ENCODE measurements at places on chromosomes 11 and 22.

GRCh38 chr11:122803306-122803705, 35.0 kb upstream of the CRTAM start:
- DNase-seq, result no peak

DNA sequence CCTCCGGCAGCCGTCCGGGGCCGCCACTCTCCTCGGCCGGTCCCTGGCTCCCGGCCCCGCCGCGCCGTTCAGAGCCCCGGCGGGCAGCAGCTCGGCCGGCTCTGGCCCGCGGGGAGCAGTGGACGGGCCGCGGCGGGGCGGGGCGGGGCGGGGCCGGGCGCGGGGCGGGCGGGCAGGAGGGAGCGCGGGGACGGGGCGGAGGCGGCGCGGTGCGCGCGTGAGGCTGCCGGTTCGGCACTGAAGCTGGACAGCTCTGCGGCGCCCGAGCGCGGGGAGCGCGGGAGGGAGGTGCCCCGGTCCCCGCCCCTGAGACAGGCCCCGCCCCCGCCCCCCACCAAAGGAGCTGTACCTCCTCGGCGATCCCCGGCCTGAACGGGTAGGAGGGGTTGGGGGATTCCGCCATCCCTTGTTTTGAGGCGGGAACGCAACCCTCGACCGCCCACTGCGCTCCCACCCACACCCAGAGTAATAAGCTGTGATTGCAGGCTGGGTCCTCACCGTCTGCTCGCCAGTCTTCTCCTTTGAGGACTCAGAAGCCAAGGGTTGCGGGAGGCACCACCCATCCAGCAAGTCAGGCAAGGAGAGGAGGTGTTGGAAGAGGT, at the start of gene DRD2:
Gene DRD2 (minus strand): TSS at position 239 of the 602 bp plus-strand sequence. CDS start 50,747 bp downstream, outside the sequence.
- DNase-seq, result no peak

- DNase-seq, result no peak
Measured at GRCh38 chr22:36816636-36817524, at the start of gene PVALB. TSS of gene PVALB (minus strand) at chr22:36817035. CDS start at chr22:36817005, 30 bp downstream.

DNA sequence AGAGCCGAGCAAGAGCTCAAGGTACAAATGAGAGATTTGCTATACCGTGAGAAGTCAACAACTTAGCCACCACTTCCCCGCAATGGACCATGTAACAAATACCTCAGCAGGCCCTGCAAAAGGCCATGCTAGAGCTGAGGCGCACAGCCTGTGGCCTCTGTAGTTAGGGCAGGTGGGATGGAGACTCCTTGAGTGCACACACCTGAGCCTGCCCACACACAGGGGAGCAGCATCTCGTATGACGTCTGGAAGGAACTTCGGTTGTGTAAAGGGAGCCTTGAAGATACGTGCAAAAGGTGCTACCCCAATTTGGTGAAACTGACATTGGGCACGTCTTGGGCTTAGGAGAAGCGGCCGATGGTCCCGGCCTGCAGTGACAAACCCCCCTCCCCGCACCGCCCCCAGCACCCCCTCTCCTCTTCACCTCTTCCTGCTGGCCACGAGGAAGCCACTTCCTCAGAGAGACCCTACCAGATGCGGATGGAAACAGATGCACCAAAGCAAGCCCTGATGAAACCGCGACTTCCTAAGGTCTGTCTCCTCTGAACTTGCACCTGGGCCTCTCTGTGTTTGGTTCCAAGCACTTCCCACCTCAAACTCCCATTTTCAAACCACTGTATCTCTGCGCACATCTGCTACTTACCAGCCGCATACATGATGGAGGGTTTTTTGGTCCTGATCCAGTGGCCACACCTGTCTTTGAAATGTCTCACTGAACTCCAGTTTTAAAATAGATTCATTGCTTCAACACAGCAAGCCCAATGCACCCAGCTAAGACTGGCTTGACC, 10.6 kb downstream of the CDPF1 start:
- DNase-seq, result no peak

GRCh38 chr22:49449377-49449776, 378.3 kb downstream of the BRD1 start:
- DNase-seq, result no peak

- DNase-seq, result no peak
Measured at GRCh38 chr22:37259540-37260029, 15.5 kb upstream of the RAC2 start.

DNA sequence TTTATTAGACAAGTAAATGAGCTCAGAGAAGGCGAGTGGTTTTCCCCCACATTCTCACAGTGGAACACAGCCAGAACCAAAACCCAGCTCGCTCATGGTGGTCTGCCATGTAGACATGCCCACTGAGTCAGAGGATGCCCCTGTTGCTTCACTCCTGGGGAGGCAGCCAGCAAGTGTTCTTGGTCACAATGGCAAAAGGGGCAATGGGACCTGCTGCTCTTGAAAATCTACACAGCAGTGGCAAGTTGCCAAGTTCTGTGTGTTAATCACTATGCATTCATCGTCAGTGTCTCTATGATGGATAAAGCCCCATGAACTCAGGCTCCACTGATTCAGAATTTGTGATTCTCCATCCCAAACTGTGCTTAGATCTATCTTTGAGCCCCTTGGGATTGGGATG, 64.7 kb upstream of the TBCEL start:
- no peak for DNase-seq

DNA sequence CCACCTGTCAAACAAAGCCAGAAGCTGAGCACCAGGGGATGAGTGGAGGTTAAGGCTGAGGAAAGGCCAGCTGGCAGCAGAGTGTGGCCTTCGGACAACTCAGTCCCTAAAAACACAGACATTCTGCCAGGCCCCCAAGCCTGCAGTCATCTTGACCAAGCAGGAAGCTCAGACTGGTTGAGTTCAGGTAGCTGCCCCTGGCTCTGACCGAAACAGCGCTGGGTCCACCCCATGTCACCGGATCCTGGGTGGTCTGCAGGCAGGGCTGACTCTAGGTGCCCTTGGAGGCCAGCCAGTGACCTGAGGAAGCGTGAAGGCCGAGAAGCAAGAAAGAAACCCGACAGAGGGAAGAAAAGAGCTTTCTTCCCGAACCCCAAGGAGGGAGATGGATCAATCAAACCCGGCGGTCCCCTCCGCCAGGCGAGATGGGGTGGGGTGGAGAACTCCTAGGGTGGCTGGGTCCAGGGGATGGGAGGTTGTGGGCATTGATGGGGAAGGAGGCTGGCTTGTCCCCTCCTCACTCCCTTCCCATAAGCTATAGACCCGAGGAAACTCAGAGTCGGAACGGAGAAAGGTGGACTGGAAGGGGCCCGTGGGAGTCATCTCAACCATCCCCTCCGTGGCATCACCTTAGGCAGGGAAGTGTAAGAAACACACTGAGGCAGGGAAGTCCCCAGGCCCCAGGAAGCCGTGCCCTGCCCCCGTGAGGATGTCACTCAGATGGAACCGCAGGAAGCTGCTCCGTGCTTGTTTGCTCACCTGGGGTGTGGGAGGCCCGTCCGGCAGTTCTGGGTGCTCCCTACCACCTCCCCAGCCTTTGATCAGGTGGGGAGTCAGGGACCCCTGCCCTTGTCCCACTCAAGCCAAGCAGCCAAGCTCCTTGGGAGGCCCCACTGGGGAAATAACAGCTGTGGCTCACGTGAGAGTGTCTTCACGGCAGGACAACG, 11.7 kb downstream of the CXCR5 start:
- no peak for DNase-seq

DNA sequence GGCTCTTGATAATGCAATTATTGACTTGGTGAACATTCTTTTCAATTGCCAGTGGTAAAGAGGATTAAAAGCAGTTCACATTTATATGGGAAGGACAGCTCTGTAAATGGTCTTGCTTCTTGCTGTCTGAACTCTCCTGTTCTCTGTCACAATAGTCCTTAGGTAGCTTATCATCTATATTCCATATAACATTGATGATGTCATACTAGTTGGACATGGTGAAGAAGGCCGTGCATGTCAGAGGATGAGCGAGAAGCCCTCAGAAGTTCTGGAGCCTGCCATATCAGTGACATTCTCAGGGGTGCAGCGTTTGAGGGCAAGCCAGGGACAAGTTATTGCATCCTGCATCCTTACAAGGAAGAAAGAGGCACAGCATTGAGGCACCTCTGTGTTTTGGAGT, 2.6 kb upstream of the CHKB start:
- no peak for DNase-seq

- no peak for DNase-seq
Measured at GRCh38 chr22:42964994-42965699, 49.8 kb downstream of the PACSIN2 start.

DNA sequence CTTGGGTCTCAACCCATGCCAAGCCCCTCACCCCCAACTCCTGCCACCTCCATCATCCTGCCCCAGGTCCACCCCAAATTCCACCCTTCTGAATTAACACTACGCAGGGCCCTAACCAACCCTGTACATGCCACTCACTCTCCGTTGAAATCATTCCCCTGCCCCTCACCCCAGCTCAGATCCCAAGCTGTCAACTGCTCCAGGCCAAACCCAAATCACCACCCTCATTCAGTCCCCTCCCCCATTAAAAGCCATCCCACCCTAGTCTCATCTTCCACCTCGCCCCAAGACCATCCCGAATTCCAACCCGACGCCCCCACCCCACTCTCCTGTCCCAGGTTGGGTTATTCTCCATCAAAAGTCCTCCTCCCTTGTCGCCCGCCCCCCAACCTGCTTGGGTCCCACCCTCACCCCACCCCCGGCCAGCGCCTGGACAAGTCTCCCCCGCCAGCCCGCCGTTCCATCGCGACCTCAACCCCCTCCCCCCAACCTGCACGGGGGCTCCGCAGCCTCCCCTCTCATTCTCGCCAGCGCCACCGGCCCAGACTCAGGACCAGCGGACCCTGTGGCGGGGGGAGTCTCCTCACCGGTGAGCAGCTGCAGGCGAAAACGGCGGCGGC, 466 bp downstream of the FAM168A start:
- DNase-seq, result no peak

- DNase-seq, result no peak
Measured at GRCh38 chr22:47151490-47151889, 389.0 kb downstream of the TBC1D22A start.

- no peak for DNase-seq
Measured at GRCh38 chr11:64801561-64802369, 1.2 kb downstream of the MAP4K2 start.

- no peak for DNase-seq
Measured at GRCh38 chr11:95318498-95318897, 87.5 kb upstream of the SESN3 start.

GRCh38 chr11:76759517-76759916, 23.6 kb upstream of the TSKU start:
- no peak for DNase-seq

DNA sequence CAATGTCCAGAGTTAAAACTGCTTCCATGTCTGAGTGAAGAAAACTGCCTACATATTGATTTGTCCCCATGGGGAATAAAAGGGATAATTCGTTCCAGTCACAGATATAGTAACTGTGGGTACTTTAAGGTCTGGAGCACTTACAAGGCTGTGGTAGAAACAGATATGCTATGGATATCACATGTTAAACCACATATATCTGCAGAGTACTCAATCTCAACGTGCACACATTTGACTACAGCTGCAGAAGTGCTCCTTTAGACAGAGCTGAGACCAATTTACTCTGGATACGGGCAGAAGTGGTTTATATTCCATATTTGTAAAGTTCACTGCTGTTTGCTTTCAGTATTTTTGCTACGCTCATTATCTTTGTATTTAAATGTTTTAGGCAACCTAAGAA, 9.7 kb upstream of the MS4A2 start:
- no peak for DNase-seq

GRCh38 chr11:393219-394033, 583 bp upstream of the PKP3 start:
- DNase-seq, result no peak

DNA sequence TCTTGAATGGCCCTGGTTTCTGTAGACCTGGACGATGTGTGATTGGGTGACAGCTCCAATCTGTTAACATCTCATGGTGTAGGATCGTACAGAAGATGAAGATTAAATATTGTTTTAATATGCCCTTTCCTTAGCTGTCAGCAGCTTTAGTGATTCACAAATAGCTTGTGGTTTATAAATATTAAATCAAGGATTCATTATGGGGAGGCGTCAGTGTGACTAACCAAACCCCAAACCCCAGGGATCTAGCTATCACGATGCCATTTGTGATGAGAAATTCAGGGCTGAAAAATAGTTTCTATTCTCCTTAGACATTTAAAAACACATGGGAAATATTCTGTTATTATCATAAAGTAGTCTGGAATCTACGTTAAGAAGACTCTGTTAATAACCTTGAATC, 73.4 kb downstream of the NCAM1 start:
- DNase-seq, result no peak

- DNase-seq, result no peak
Measured at GRCh38 chr22:46728470-46728869, 9.6 kb downstream of the CERK start.

DNA sequence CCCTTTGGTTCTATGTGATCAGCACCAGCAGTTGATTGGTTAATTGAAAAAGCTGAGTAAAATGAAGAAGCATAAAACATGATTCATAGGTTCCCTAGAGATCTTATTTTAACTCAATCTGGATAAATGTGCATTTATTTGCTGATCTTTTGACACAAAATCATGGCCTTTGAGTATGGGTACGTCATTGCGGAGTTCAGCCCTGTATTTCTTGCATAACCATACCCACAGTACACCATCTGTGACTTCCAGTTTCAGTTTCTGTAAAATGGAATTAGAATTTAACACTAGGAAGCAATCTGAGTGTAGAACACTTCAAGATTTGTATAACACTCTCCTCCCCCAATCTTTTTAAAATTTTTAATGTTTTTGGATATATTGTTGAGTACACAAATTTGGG, 358.2 kb downstream of the DDX10 start:
- DNase-seq, result no peak

DNA sequence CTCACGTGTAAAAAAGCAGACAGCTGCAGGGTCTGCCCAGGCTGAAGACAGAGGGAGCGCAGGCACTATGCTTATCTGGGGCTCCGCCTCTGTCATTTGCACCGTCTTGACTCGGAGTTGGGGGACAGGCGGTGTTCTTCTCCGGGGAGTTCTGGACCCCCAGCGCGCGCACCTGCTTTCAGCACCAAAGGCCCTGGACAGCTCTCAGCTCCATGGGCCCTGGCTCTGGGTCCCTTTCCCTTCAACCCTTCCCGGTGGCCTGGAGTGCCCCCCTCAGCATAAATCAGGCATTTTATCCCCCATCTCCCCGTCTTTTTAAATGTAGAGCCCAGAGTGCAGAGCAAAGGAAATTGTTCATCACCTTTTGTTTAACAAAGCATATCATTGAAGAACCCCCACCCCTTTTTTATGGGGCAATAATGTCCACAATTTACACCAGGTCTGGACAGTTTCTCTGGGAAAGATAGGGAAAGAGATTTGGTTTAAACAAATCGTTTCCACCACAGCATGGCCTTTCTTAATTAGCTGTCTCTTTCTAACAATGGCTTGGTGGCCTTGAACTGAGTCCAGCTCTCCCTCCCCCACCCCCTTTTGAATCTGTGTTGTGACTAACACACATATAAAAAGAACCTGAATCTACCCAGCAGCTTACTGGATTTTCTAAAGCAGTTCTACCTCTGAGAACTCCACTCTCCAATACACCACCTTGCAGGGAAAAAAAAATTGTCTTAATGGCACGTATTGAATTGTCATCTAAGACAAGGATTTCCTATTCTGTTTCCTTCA, 1.7 kb downstream of the SEZ6L start:
- DNase-seq, result no peak

- no peak for DNase-seq
Measured at GRCh38 chr11:15641271-15642045, 526.7 kb downstream of the INSC start.

All from activated gamma-delta T cell treated with anti-CD3 and anti-CD28 coated beads, Interleukin-2, amount 50 U/mL, for 16 hours (primary cell).